PC-9 (cell line): ENCODE measurements at places on chromosomes 2 and 18. TPM values are rescaled to one million over a fixed set of nuclear protein-coding genes. Genes with fewer than 3 reads are reported as not detected.
A peak's percentile ranks its signal among the peaks of the same experiment; 100 is the strongest.

PAX8 gene
- total RNA-seq, result 5.8 and 6.4 TPM in 2 replicates

DNA sequence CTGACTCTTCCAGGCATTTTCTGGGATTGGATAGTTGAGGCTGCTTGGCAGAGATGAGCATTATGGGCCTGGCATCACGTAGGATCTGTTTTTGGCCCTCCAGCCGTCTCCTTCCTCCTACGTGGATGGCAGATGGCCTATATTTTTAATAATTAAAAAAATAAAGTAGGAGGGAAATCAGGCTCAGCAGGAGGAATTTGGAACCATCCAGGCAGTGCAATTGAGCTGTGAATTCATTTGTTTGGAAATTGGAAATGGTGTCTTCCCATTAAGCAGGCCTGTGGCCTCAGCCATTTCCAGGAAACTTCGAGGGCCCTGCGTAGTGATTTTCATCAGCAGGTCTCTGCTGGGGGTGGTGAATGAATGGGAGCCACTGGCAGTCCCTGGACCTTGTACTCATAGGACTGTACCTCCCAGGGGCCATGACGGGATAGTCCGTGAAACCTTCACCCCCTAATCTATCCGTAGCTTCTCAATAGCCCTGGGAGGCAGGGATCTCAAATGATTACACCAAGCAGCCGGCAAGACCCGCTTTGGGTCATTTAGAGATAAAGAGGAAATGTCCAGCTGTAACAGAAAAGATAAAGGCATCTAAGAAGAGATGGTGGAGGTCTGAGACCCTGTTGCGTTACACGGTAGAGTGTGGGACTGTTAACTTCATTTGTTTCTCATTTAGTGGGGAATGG, 73.1 kb upstream of the TNP1 start:
- DNase-seq, result no peak

GRCh38 chr2:111116011-111116746, 4.5 kb upstream of the BCL2L11 start:
- no peak for DNase-seq

DNA sequence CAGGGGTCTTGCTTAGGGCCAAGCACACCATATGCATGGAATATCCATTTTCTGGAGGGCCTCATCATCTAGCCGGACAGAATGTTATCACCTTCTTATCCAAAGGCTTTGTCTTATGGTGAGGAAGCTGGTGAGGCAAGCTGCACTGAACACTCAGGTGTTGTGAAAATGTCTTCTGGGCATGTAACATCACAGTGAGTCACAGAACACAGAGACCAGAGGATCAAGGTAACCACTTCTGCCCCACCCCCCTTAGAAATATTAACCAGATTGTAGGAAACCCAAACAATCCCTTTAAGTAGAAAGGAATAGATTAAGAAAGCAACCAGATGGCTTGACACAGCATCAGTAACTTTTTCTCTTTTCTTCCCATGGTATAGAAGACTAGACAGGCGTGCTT, 51.1 kb downstream of the MYO5B start:
- DNase-seq, result peak; percentile 92
